ENCODE measurements at places on chromosomes 13 and 19.
A peak's percentile ranks its signal among the peaks of the same experiment; 100 is the strongest.

- DNase-seq: no peak
These were observed 206.9 kb downstream of the GGACT start for GRCh38 chr13:100381595-100382224.

DNA sequence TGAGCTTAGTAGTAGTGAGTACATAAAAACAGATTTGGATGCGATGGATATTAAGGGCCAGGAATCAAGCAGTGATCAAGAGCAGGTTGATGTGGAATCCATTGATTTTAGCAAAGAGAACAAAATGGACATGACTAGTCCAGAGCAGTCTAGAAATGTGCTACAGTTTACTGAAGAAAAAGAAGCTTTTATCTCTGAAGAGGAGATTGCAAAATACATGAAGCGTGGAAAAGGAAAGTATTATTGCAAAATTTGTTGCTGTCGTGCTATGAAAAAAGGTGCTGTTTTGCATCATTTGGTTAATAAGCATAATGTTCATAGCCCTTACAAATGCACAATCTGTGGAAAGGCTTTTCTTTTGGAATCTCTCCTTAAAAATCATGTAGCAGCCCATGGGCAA lies 11.4 kb downstream of the CHAMP1 start:
- DNase-seq: peak; percentile 54

DNA sequence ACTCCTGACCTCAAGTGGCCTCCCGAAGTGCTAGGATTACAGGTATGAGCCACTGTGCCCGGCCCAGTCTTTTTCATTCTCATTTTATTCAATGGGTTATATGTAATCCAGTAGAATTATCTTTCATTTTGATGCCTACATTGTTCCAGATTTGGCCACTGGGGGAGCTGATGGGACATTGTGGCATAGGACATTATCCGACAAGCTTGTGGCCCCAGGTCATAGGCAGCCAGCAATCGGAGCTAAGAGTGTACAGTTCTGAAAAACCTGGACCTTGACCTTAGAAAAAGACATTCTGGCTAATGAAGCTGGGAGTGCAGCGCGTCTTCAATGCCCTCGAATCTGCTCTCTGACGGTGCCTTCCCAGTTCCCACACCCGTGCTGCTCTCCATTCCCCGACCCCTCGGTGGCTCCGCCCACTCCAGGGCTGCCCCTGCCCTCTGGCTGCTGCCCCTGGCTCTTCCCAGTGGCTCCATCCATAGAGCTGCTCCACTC lies 108.7 kb downstream of the TEX29 start:
- DNase-seq: peak; percentile 22

- DNase-seq: no peak
These were observed 8.1 kb downstream of the URAD start for GRCh38 chr13:27980280-27980998.

GRCh38 chr19:53927739-53928138 lies 18.7 kb downstream of the CACNG7 start:
- peak; percentile 57 for DNase-seq

GRCh38 chr13:27534108-27534980 lies 84.0 kb upstream of the MTIF3 start:
- DNase-seq: no peak

DNA sequence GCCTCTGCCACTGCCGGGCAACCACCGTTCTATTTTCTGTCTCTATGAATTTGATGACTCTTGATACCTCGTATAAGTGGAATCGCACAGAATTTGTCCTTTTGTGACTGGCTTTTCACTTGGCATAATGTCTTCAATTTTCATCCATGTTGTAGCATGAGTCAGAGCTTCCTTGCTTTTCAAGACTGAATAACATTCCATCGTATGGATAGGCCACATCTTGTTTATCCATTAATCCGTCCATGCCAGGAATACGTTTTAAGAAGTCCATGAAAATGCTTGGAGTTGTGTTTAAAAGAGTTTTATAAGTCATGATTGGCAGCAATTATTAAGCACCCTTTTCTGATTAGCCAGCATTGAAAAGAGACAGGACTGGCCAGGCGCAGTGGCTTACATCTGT lies 53.6 kb upstream of the CLDN10 start:
- DNase-seq: no peak

DNA sequence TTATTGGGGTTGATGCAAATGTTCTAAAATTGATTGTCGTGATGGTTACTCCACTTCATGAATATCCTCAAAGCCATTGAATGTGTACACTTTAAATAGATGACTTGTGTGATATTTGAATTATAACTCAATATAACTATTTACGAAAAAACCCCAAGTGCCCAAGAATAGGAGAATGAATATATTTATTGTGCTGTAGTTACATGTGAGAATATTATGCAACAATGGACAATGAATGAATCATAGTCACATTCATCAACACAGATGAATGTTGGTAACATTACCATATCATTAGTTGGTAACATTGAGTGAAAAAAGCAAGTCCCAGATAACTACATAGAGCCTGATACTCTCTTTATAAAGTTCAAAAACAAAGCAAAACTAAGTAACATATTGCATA lies 127.8 kb upstream of the UBL3 start:
- no peak for DNase-seq

- DNase-seq: no peak
These were observed 49.1 kb downstream of the LMO7 start for GRCh38 chr13:75685239-75685697.

- peak; percentile 95 for DNase-seq
These were observed 15.0 kb upstream of the DHRS12 start for GRCh38 chr13:51818781-51819511.

DNA sequence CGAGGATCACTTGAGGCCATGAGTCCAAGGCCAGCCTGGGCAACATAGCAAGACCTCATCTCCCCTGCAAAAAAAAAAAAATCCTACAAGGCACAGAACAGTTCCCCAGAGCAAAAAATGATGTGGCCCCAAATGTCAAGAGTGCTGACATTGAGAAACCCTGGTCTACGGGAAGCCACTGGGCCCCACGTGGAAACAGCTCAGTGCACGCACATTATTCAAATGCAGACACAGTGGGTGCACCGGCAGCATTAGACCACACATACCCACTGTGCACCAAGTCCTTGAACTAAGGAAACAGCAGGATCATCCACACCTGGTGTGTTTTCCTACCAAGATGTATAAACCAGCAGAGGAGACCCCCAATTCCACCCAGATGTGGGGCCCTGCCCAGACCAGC lies 35.0 kb upstream of the ADGRE5 start:
- no peak for DNase-seq

DNA sequence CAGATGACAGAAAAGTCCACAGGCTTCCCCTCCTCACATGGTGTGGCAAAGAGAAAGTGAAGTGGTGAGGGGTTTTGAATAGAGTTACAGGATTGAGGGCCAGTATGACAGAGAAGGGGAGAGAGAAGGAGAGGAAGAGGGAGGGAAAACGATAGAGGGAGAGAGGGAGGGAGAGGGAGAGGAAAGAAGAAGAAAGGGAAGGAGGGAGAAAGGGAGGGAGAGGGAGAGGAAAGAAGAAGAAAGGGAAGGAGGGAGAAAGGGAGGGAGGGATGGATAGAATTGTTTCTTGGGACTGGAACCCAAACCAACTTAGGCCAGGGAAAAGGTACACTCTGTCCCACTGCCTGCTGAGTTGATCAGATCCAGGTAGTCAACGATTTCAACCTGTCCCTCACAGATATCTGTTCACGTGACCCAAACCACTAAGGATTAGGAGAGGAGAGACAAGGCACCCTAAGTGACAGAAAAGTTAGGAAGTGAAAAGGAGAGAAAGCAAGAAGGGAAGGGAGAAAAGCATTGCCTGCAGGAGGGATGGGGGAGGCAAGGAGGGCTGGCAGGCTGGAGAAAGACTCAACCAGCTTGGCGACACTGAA lies 8.1 kb upstream of the IGFL3 start:
- DNase-seq: no peak

DNA sequence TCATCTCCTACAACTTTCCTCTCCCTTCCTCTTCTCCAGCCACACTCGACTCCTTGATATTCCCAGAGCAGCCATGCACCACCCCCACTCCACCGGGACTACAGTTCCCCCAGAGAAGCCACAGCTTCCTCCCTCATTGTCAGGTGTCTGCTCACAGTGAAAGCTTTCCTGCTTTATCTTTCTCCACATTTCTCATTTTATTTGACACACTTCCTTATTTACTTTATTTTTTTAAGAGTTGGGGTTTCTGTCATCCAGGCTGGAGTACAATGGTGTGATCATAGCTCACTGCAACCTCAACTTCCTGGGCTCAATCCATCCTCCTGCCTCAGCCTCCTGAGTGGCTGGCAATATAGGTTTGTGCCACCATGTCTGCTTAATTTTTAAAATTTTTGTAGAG lies 464.6 kb downstream of the MYO16 start:
- no peak for DNase-seq

DNA sequence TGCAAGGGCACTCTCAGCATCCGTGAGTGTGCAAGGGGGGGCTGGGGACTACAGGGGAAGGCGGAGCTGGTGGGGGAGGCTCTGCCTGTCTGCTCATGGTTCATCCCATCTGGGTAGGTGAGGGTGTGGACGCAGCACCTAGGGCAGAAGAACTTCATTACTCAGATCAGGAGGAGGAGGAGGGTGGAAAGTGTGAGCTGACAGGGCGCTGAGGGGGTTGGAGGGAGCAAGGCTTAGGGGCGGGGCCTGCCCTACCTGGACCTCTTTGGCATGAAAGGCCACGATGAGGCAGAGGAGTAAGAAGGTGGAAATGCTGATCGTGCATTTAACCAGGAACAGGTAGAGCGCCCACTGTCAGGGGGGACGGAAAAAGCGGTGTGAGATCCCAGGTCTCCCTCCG lies 4.5 kb downstream of the KCNN4 start:
- DNase-seq: no peak

GRCh38 chr19:5947435-5947834 lies 30.5 kb downstream of the RANBP3 start:
- peak; percentile 92 for DNase-seq

GRCh38 chr13:108895220-108895704 lies 265.9 kb downstream of the MYO16 start:
- DNase-seq: peak; percentile 69

DNA sequence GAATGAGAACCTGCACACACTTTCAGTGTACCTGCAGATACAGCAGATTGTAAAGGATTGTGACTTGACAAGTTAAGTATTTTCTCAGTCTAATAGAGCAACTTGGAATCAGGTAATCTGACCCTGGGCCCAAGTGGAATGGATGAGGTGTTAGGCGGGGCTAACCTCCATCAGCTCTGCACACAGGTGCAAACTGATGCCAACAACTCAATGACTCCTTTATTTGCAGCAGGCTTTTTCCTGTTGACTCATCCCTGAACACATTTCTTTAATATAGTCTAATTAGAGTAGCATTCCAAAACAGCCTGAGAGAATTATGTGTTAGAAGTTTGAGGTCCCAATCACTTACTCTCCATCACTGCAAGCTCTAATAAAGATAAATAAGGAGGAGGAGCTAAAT lies 48.8 kb downstream of the TPT1 start:
- DNase-seq: no peak

DNA sequence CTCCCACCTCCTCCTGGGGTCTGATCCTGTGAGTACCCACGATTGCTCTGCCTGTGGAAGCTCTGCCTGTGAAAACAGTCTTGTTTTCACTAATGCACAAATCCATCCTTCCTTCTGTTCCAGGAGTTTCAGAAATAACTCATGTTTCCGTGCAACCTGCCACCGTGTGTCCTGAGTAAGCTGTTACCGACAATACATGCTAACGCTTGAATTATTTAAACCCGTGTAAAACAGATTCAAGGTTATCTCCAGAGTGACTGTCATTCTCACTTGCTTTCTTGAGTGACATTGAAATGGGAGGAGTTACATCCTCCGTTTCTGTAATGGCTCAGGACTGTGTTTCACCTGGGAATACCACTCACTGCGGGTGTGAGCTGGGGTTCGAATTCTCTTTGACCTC lies 24.9 kb downstream of the GPR12 start:
- no peak for DNase-seq

DNA sequence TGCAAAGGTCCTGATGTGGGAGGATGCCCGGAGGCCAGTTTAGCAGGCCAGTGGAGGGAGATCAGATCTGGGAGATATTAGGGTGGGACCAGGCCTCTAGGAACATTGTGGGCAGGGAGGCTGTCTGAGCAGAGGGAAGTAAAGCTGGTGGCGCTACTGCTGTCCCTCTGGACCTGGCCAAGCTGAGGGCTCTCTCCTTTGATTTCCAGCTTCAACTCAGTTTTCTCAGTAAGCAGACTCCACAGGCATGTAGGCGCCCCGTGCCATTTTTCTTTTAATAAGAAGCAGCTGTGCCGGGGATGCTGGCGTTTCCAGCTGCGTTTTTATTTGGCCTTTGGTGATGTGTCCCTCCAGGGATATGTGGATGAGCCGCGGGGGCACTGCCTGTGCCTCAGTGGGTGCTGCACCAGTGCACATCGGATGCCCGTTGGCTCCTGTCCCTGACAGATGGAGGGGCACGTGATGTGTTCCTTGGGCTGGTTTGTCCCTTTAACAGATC lies 6.7 kb downstream of the DNM2 start:
- DNase-seq: no peak

DNA sequence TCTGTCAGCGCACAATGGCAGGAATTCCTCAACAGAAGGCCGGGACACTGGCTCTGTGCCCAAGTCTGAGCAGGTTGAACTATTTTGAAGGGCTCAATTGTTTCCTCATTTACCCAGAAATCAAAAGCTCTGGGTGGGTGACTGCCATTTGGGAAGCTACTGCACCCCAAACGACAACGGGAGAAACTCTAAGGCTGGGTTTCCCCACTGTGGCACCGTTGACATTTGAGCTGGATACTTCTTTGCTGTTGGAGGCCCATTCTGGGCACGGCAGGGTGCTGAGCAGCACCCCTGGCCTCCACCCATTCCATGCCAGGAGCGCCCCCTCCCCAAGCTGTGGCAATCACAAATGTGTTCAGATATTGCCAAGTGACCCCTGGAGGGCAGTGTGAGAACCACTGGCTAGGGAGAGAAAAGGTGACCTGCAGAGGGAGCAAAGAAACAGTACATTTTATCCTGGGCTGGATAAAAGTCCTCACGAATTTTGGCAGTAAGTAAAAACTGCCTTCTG lies 62.5 kb downstream of the RFX2 start:
- no peak for DNase-seq

DNA sequence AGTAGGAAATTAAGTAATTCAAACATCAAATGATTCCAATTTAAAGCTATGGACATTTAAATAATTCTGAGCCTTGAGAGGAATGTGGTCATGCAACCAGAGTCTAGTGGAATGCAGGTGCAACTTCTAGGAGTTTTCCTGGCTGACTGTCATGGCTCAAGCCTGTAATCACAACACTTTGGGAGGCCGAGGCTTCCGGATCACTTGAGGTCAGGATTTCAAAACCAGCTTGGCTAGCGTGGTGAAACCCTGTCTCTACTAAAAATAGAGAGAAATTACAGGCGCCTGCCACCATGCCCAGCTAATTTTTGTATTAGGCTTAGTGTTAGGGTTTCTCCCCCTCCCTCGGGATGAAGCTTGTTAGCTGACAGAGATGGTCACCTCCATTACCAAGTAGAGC lies 6.4 kb downstream of the ZNF808 start:
- peak; percentile 32 for DNase-seq

- peak; percentile 78 for DNase-seq
These were observed 958 bp downstream of the JUND start for GRCh38 chr19:18280247-18281081.

DNA sequence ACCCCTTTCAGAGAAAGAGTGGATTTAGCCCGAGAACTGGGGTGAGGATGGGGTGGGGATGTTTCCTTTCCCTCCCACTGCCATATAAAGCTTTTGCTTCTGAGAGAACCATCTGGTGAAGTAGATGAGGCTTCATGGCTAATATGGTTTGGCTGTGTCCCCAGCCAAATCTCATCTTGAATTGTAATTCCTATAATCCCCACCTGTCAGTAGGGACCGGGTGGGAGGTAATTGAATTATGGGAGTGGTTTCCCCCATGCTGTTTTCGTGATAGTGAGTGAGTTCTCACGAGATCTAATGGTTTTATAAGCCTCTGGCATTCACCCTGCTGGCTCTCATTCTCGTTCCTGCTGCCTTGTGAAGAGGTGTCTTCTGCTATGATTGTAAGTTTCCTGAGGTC lies 270.9 kb downstream of the LMO7 start:
- DNase-seq: no peak

Measured in suppressor macrophage treated with lipopolysaccharide for 4 hours (primary cell).